Activated CD4-positive, alpha-beta memory T cell treated with anti-CD3 and anti-CD28 coated beads, Interleukin-2, amount 10 ng/mL, durations not matched to agents 7 days and 5 days (primary cell): ENCODE measurements at places on chromosomes 7 and 10.

DNA sequence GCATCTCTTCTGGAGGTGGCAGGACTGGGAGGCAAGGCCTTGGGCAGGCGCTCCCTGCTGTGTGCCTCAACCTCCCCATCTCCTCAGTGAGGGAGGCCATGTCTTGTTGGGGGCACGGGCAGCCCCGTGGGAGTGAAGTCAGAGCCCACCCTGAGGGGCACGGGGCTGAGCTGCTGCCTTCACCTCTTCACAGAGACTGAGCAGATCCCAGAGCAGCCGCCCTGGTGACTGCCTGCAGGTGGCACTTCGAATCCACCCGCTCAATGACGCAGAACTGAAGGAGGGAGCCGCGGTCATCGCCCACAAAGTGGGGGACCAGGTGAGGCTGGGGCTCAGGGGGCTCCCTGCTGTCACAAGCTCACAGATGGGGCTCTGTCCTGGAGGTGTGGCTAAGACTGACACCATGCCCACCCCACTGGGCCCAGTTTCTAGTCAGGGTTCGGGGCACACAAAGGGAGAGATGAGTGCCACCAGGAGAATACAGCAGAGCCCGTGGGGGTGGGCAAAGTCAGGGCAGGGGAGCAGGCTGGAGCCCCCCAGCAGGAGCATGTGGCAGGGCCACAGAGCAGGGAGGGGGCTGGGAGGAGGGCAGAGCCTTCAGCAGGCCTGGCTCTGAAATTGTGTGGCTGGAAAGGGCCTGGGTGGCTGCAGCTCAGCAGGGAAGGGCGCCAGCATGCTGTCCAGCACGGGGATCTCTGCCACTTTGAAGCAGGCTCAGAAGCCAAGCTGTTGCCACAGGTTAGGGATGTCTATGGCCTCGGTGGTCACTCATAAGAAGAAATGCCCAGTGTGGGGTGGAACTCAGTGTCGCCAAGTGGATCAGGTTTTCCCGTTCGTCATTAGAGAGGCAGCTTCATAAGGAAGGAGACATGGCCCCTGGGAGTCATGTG, 18.8 kb upstream of the CHST12 start:
- DNase-seq = no peak

DNA sequence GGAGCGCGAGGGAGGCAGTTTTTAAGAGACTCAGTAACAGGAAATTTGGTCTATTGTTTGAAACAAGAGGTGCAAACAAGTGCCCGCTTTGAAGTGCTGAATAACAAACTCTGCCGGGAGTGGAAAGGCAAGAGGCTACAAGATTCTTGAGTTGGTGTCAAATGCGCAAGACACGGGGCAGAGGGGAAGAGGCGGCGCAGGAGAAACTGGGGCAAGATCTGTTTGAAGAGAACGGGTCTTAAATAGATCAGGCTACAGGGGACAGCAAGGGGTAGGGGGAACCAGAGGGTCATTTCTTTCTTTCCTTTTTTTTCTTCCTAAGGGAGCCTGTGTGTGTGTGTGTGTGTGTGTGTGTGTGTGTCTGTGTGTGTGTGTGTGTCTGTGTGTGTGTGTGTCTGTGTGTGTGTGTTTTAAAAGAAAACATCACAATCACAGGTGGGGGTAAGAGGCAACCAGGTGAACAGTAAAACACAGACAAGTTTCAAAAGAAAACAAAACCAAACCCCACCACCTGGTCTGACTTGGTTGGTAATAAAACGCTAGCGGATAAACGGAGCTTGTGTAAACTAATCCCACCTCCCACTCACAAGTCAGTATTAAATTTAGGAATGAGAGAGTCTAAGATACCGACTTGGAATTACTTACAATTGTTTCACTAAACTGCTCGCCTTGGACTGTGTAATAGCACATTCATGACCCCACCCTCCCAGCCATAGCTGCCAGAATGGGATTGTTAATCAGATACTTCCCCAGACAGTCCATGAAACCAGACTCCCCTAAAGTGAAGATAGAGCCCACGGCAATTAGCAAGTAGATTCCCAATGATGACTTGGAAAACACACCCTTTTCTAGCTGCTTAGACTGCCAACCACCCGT, 13.1 kb upstream of the CUX1 start:
- no peak for DNase-seq

- DNase-seq = peak; percentile 45
Measured at GRCh38 chr10:80471715-80472233, 17.7 kb downstream of the TSPAN14 start.

GRCh38 chr10:49549640-49550346, 10.9 kb upstream of the ERCC6 start:
- DNase-seq = no peak

- no peak for DNase-seq
Measured at GRCh38 chr10:109891105-109891504, 32.2 kb downstream of the XPNPEP1 start.

DNA sequence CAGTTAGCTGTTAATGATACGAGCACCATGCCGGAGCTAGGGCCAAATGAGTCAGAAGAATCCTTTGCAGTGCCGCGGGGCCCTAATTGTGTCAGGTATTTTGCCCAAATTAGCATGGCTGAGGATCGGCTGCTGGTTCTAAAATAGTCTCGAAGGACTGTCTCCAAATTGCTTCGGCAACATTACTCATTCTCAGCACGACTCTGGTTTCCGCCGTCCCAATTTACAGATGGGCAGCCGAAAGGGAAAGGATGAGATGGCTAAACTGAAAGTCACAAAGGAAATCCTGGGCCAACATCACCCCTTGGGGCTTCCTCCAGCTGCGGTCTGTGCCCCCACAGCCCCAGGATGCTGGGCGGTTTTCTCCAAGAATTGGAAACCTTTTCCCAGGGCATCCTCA, 351.4 kb downstream of the PAXIP1 start:
- DNase-seq = no peak
